Smooth muscle cell of the coronary artery (primary cell): ENCODE measurements at places on chromosomes 1 and 21. TPM values are rescaled to one million over a fixed set of nuclear protein-coding genes. Genes with fewer than 3 reads are reported as not detected.

GBP3 gene
- total RNA-seq: 17.4 and 28.2 TPM in 2 replicates

F5 gene
- under 0.01 TPM in 1 of 2 replicates, not detected in the other for total RNA-seq

PPT1 gene
- 22.8 and 34.7 TPM in 2 replicates for total RNA-seq

AADACL4 gene
- not detected in 2 replicates for total RNA-seq

CD55 gene
- 15.1 and 16.5 TPM in 2 replicates for total RNA-seq

RGS13 gene
- total RNA-seq: not detected in 2 replicates

MIXL1 gene
- total RNA-seq: not detected in 2 replicates

ADAR gene
- total RNA-seq: 51.1 and 64.6 TPM in 2 replicates

FAM151A gene
- not detected in 2 replicates for total RNA-seq

TTLL7 gene
- total RNA-seq: 3.2 and 8.7 TPM in 2 replicates

CLEC20A gene
- total RNA-seq: 0.08 TPM in 1 of 2 replicates, not detected in the other

TMIGD3 gene
- not detected in 2 replicates for total RNA-seq

ALPL gene
- total RNA-seq: 2.9 and 126 TPM in 2 replicates

TRPM2 gene
- total RNA-seq: under 0.01 TPM in 1 of 2 replicates, not detected in the other

AIM2 gene
- not detected in 2 replicates for total RNA-seq

NEGR1 gene
- 2.7 and 7.6 TPM in 2 replicates for total RNA-seq

C2CD4D gene
- 0.12 TPM in 1 of 2 replicates, not detected in the other for total RNA-seq

CD53 gene
- total RNA-seq: not detected in 2 replicates

LYPD8 gene
- total RNA-seq: 0.30 and 0.35 TPM in 2 replicates

OR10J1 gene
- total RNA-seq: not detected in 2 replicates

CYB5RL gene
- total RNA-seq: 3.5 and 3.7 TPM in 2 replicates

EFNA1 gene
- total RNA-seq: 0.23 and 4.9 TPM in 2 replicates

LAD1 gene
- total RNA-seq: 1.1 TPM in 1 of 2 replicates, not detected in the other

SLAMF7 gene
- not detected in 2 replicates for total RNA-seq

TSHB gene
- total RNA-seq: not detected in 2 replicates

TRIM58 gene
- total RNA-seq: 0.30 TPM in 1 of 2 replicates, not detected in the other

CYP4A11 gene
- not detected in 2 replicates for total RNA-seq

DISC1 gene
- 5.3 and 6.1 TPM in 2 replicates for total RNA-seq

KCNE1 gene
- total RNA-seq: 0.08 and 0.23 TPM in 2 replicates

A3GALT2 gene
- not detected in 2 replicates for total RNA-seq

KRTAP11-1 gene
- total RNA-seq: not detected in 2 replicates

CNR2 gene
- not detected in 2 replicates for total RNA-seq

SLC6A9 gene
- 4.6 and 7.5 TPM in 2 replicates for total RNA-seq

TMPRSS2 gene
- total RNA-seq: not detected in 2 replicates

NFYC gene
- total RNA-seq: 19.1 and 45.6 TPM in 2 replicates

ADCY10 gene
- under 0.01 and 0.12 TPM in 2 replicates for total RNA-seq

AK5 gene
- total RNA-seq: 14.3 and 46.1 TPM in 2 replicates

OLFML3 gene
- total RNA-seq: 22.5 and 80.3 TPM in 2 replicates

TMEM240 gene
- 1.6 and 5.6 TPM in 2 replicates for total RNA-seq

AJAP1 gene
- total RNA-seq: under 0.01 TPM in 1 of 2 replicates, not detected in the other

MAN1A2 gene
- 35.6 and 35.8 TPM in 2 replicates for total RNA-seq

ZSWIM5 gene
- 0.23 and 0.68 TPM in 2 replicates for total RNA-seq

APOBEC4 gene
- total RNA-seq: not detected in 2 replicates

SPATA17 gene
- total RNA-seq: 0.45 and 1.4 TPM in 2 replicates

RGS4 gene
- total RNA-seq: 31.8 and 648 TPM in 2 replicates

LCE3E gene
- not detected in 2 replicates for total RNA-seq

NFASC gene
- 7.2 and 33.3 TPM in 2 replicates for total RNA-seq

INAVA gene
- 0.08 TPM in 1 of 2 replicates, not detected in the other for total RNA-seq

ECM1 gene
- total RNA-seq: 7.6 and 8.4 TPM in 2 replicates

SLAMF9 gene
- total RNA-seq: 0.38 TPM in 1 of 2 replicates, not detected in the other
